ENCODE measurements at places on chromosomes 3 and 15. TPM values are rescaled to one million over a fixed set of nuclear protein-coding genes. Genes with fewer than 3 reads are reported as not detected.

The ZBBX gene
- not detected for total RNA-seq

The C3orf18 gene
- 19.4 TPM for total RNA-seq

The CCR8 gene
- not detected for total RNA-seq

The FSD2 gene
- total RNA-seq, result not detected

The ABHD14A gene
- 11.0 TPM for total RNA-seq

The ZNF385D gene
- total RNA-seq, result 1.5 TPM

The SLC12A1 gene
- total RNA-seq, result not detected

The BFSP2 gene
- not detected for total RNA-seq

The NR1I2 gene
- total RNA-seq, result under 0.01 TPM

The KY gene
- total RNA-seq, result 0.69 TPM

The RASGRF1 gene
- total RNA-seq, result under 0.01 TPM
